Activated T-cell treated with anti-CD3 and anti-CD28 coated beads for 48 hours (primary cell): ENCODE measurements at places on chromosomes 1 and 21.

DNA sequence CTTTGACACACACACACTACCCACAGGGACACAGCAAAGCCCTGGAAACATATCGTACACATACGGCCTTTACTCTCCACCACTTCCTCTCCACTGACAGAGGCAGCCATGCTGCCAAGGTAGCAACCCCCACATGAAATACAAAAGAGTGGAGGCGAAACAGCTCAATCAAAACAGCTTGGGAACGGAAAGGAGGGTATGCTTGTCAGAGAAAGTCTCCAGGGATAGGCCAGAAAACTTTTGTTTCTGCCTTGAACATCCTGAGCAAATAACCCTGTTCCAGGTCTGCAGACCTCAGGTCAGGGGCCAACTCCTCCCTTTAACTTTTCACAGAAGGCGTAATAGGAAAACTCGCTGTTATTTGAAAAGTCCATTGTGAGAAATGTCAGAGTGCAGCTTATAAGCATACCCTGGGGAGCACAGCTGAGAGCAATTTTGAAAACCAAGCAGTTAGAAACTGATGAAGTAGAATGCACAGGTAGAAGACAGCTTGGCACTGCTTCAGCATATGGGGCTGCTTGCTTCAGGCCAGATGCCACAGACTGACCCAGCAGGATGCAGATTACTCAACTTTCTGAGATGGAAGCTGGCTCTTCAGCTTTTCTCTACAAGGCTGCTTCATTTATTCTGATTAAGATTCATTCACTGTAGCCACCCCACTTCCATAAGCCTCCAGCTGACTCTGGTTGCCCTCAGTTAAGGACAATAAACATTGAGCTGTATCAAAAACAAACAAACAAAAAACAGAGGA is 18.0 kb downstream of the KIAA0319L start:
- DNase-seq: no peak

DNA sequence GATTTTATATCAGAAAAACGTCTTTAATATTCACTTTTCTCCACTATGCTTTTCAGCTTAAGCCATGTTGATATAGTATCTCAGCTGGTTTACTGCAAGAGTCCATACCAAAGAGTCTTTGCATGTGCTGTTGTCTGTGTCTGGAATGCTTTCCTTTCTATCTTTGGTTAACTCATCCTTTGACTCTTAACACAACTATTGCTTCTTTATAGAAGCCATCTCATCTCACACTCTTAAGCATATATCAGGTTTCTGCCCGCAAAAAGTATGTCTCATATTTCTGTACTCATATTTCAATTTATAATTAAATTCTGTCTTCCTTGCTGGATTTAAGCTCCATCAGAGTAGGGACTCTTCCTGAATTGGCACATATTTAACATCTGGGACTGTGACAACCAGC is 220.9 kb upstream of the KCNK2 start:
- no peak for DNase-seq

- no peak for DNase-seq
These were observed 68.7 kb upstream of the ROR1 start for GRCh38 chr1:63705078-63705477.

- DNase-seq: no peak
These were observed 63.0 kb upstream of the RGS7 start for GRCh38 chr1:241419986-241420385.

DNA sequence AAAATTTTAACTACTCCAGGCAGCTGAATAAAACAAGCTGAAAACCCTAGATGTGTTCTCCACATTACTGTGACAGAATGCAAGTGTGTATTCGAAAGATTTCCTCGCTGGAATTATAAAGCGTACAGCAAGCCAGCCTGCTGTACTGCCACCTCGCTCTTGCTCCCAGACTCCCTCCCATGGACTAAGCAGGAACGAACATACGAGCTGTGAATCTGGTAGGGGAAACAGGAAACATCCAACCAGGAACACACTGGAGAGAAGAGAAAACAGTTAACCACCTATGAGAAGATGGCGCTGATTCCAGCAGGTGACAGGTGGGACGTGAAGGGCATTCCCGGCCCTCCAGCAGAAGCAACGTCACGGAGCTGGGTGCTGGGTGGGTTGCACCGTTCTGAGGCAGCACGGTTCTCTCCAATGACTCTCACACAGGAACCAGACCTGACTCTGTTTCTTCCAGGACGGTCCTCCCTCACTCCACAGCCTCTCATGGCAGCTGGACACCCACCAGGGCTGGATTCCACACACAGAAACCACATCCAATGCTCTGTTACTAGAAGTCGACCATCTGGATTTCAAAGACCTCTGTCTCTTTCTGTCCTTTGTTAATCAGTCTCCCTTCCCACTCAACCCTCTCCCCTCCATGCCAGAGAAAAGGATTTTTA is 219.2 kb downstream of the RERE start:
- DNase-seq: no peak

- no peak for DNase-seq
These were observed at the start of gene SERTAD4 for GRCh38 chr1:210232511-210233215. Gene SERTAD4, plus strand, starts transcription at chr1:210232796. Its CDS starts 5,165 bp downstream, at chr1:210237961.

GRCh38 chr1:31696242-31696641 is 7.6 kb downstream of the COL16A1 start:
- DNase-seq: no peak
